NCI-H1048 (cell line): ENCODE measurements at places on chromosomes 16 and 17.

DNA sequence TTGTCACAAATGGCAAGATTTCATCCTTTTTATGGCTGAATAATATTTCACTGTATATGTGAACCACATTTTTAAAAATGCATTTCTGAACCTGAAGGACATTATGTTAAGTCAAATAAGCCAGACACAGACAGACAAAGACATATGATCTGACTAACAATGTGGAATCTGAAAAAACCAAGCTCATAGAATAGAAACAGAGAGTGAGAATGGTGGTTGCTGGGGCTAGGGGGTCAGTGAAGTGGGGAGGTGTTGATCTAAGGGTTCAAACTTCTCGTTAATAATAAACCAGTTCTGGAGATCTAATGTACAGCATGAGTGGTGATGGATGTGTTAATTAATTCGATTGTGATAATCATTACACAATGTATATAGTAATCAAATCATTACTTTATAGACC is 475.1 kb downstream of the WWOX start:
- DNase-seq = no peak

DNA sequence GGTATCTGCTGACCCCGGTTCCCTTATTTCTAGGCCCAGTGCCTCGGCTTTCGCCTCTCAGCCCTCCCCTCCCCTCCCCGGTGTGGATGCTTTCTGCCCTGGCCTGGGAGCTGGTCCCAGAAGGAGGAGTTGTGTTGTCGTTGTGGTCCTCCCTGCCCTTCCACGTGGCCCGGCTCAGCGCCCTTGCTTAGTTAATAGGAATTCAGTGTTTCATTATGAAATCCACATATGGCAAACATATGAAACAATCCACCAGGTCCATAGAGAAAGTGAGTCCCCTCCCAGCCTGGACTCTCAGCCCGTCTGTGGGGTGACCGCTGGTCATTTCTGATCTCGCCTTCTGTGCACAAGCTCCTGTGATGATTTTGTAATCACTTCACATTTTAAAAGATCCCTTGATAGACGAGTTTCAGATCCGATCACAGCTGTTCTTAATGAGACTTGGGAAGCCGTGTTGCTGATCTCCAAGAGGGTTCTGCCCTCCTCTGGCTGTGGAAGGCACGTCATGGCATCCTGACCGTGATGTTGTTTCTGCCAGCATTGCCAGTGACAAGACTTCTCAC is 112.1 kb downstream of the BANP start:
- DNase-seq = no peak

- no peak for DNase-seq
These were observed 58.4 kb downstream of the NXN start for GRCh38 chr17:921161-921560.

DNA sequence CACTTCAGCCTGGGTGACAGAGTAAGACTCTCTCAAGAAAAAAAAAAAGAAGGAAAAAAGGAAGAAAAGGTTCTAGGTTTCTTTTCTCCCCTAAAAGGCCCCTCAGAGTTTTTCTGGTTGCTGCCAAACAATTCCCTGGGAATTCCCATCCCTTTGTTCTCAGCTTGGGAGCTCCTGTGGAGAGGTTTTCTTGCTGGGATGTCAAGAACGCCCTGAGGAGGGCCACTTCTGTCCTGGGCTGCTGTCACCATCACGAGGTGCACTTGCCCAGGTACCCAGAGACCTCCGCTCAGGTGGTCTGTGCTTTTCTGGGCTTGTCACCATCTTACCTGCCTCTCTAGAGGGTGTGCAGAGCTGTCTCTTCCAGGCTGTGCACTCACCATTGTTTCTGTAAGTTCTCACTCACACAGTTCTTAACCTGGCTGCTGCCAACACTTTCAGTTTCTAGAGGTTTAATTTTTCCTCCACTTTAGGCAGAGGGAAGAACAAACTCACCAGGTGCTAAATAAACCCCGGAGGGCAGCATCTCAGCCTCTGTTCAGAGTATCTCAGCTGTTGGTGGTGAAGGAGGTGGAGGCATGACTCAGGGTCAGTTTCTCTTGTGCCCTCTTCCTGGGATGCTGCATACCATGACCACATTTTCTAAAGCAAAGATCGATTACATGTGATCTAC is 2.4 kb upstream of the COX6A2 start:
- DNase-seq = no peak

DNA sequence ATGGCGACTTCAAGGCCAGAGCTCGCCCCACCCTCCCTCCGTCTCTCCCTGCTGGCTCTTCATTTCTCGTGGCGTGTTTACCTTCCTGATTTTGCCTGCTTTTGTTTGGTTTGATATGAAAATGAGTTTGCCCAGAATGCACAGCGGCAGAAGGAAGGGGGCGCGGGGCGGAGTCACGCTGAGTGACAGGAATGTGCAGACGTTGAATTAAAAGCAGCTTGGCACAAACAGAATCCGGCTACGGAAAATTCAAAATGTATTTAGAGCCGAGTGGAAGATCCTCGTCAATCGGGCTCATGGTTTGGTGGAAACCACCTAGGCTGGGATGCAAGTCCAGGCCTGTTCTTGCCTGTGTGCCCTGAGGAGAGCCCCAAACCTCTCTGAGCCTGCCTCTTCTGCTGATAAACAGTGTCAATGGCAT is 102.7 kb downstream of the SDK2 start:
- DNase-seq = no peak

GRCh38 chr17:312476-313148 is 40.0 kb downstream of the RPH3AL start:
- DNase-seq = no peak
